Stimulated activated CD4-positive, alpha-beta T cell treated with anti-CD3 and anti-CD28 coated beads, Interleukin-2, amount 100 ng/mL, for 24 hours (primary cell): ENCODE measurements at places on chromosomes 6 and 20.

DNA sequence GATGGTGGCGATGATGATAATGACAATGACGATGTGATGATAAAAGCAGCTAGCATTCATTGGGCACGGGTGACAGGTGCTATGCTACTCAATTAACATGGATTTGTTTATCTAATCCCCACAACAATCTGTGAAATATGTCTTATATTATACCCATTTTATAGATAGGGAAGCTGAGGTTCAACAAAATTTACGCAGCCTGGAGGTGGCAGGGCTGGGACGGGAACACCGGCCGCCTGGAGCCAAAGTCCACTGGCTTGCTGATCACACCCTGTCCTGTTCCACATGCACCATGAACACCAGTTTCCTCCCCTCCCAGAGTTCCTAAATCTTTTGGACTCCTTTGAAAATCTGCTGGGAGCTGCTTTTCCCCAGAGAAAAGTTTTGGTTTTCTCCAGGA, 23.0 kb downstream of the RIMS4 start:
- no peak for DNase-seq

DNA sequence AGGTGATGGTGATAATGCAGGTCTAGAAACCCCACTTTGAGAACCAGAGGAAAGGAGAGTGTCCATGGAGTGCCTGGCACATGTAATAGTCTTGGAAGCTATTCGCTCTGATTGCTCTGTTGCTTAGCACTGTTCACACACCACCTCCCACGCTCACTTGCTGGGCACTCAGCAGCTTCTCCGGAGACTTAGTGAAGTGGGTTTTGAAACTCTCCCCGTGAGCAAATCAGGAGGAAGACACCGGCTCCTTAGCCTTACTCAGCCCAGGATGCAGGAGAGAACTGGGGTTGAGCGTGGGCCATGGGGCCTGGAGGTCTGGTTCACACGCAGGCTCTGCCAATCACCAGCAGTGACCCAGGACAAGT, 22.2 kb downstream of the BMP7 start:
- DNase-seq: no peak

GRCh38 chr6:33761922-33762629, 15.4 kb upstream of the IP6K3 start:
- peak; percentile 44 for DNase-seq

GRCh38 chr6:16224409-16224808, 14.0 kb upstream of the GMPR start:
- DNase-seq: no peak

DNA sequence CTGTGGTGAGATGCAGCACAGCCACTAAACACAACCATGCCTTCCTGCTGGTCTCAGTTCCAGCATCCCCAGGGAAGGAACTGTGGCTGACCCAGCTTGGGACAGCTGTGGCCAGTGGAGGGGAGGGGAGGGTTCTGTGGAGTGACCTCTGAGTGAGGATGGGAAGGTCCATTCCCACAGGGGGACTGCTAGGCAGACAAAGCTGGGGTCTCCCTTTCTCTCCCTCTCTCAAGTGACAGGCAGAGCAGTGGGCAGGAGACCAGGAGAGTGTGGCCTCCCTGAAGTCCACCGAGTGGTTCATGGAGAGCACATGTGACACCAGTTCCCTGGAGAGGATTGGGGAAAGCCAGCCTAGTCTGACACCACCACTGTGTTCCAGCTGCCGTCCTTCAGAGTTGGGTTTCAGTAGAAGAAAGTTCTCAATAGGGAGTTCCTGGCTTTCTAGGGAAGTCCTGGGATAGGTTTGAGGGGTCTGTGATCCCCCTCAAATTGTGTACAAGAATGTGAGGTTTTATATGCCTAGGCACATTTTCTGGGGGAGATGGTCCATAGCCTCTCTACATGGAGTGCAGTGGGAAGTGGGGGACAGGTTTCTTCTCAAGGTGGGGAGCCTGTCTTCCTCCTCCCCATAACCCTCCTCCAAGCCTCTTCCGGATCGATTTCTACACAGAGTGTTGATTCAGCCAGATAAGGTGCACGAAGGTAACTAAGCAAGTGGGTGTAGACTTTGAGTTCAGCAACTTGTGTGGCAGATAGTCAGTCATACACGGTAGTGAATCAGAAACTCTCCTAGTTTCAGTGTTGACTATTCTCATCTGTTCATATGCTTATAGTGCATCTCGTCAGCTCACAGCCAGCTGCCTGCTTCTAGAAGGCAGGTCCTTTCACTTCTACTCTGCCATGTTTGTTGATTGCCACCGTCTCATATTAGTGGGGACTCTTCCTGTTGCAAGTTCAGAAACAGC, 18.9 kb downstream of the MANBAL start:
- DNase-seq: no peak

GRCh38 chr6:111949546-111949945, 76.3 kb upstream of the FYN start:
- DNase-seq: no peak

DNA sequence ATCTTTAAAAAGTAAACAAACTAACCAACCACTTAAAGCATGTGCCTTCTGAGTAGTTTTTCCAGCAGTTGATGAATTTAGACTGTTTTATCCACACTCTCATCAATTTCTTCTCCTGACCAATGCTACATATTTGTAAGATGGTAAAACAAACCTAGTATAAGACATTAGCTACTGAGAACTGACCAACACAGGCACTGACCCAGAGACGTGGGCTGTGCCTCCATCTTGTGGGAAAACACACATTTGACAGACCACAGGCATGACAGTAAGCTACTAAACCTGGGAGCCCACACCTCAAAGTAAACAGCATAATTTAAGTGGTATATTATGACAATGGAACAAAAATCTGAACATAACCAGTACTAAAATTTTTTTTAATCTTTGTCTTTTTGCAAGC, 121.4 kb upstream of the NRSN1 start:
- no peak for DNase-seq

DNA sequence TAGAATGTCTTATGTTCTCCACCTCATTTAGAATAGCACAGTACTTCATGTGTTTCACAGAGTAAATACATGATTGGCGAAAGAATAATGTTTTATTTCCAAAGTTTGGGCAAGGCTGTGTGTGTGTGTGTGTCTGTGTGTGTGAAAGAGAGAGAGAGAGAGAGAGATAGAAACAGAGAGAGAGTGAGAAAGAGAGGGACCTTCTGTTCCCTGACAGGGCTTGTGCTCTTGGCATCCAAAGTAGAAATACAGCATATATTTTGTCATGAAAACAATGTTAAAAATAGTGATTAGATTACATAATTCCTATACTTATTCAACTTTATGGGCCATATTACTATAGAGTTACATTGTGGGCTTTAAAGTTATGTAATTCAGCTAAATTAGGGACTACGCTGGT, 201.2 kb downstream of the KIF6 start:
- DNase-seq: no peak

DNA sequence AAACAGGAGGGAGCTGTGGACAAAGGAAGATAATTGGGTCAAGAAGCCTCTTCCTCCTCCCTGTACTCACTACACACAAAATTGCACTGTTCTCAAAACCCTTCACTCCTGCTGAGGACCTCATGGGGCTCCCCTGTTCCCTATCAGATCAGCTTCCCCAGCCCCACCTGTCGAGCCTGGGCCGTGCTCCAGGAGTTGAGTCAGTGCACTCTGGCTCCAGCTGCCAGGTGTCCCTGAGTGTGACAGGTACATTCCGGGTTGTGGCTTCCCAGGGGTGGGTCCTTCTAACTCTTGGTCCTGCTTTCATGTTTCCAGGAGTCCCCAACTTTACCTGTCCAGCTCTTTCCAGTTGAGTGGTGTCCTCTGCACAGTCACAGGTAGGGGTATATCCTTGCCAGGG, 8.4 kb downstream of the RAB5IF start:
- DNase-seq: no peak

DNA sequence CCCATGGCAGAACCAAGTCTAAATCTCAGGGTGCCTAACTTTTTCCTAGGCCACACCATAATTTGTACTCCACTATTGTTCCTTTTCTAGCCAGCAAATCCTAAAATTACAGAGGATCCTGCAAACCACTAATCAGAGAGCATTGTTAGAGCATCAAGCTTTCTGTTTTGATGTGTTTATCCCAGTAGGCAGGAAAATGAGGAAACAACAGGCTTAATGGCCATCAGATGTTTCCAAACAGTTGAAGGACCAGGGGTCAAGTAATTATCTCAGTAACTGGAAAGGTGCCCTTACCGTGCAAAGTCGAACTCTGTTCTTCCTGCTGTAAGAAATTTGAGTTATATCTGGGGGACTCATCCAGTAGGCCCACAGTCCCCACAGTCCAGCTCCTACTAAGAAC, 58.7 kb downstream of the RALY start:
- no peak for DNase-seq

- DNase-seq: no peak
Observed at GRCh38 chr6:72974276-72974675, 251.0 kb downstream of the KHDC1L start.

- no peak for DNase-seq
Observed at GRCh38 chr6:89221971-89222711, 5.0 kb upstream of the GABRR1 start.

DNA sequence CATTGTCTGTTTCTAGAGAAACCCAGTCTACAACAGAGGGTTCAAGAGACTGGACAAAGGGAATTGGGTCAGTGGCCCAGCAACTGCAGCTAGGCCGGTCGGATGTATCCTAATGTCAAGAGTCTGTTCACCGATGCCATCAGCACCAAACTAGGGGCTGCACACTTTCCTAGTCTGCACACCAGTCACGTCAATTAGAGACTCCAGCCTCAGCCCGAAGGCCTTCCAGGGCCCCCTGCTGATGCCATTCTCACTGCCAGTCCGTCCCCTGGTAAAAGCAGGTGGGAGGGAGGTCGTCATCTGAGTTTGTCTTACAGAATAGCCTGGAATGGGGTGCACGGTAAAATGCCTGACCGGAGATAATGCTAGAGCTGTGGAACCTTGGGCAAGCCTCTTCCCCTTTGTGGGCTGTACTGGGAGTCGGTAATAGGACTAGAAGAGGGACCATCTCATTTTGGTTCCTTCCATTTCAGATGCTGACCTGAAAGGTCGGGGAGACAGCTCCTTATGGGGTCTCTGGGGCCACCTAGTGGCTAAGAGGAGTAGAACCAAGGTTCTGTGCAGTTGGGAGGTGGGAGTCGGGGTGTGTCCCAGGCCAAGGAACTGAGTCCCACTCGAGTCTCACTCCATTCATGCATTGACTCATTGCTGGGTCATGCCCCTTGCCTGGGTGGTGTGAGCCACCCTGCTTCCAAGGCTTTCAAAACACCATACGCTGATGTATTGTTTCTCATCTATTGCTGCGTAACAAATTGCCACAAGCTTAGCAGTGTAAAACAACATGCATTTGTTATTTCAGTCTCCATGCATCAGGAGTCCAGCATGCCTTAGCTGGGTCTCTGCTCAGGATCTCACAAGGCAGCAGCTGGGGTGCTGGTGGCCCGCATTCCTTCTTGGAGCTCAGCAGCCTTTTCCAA, 5.1 kb downstream of the SOX12 start:
- DNase-seq: peak; percentile 56

- peak; percentile 69 for DNase-seq
Observed at GRCh38 chr6:44257025-44257752, at the start of gene SLC35B2. Gene SLC35B2, minus strand, starts transcription at chr6:44257528. Its CDS starts 118 bp downstream, at chr6:44257410.

GRCh38 chr6:30741063-30741779, 1.3 kb downstream of the FLOT1 start:
- peak; percentile 52 for DNase-seq

- no peak for DNase-seq
Observed at GRCh38 chr6:140897349-140897748, 1235.4 kb upstream of the GJE1 start.

DNA sequence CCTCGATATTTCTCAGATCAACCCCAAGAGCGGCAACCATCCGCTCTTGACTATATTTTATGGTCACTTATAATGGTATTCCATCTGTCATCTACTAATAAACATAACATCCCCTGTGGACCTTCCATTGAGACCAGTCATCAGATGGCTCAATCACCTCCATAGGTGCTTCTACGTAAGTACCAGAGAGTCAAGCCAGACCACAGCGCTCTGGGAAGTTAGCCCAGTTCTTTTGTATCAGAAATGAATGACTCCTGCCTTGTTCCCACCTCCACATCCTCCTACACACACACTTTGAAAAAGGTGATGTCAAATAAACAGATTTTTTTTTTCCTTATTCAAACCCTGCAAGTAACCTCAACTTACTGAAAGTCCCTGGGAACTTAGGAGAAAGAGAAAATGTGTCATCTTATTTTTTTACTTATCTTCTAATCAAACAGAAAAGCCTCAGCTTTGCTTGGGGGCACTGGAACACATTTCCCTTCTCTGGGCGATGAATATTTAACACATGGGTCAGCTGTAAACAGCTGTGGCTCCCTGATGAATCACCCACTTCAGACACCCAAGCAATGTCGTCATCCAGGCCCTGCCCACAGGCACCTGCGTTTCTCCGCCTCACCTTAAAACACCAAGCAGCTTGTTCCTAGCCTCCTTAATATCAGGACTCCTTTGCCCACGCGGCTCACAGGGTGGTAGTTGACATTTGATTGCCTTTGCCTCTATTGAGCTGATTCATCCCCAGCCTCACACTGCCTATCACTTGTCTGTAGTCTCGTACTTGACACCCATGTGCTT, 121.4 kb upstream of the LY86 start:
- no peak for DNase-seq

DNA sequence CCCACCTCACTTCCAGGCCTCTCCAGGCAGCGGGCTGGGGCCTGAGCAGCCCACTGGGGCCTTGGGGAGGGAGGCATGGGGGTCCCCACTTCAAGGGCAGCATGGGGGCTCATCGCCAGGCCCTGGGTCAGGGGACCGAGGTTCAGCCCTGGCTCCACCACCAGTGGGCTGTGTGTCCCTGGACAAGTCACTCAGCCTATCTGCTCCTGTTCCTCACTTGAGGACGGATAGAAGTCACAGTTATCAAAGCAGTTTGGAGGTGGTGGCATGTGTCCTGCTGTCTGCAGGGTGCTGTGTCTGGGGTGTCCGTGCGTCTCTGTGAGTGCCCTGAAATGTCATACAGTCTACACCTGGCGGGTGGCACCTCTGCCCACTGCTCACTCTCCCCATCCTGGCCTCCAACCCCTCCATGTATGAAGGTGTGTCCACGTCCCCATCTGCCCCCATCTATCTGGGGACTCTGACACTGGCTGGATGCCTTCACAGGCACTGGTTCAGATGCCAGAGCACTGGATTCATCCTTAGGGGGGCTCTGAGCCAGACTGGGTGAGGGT, 3.6 kb downstream of the EEF1A2 start:
- DNase-seq: no peak

- DNase-seq: no peak
Observed at GRCh38 chr6:169451065-169451838, 197.6 kb upstream of the THBS2 start.

DNA sequence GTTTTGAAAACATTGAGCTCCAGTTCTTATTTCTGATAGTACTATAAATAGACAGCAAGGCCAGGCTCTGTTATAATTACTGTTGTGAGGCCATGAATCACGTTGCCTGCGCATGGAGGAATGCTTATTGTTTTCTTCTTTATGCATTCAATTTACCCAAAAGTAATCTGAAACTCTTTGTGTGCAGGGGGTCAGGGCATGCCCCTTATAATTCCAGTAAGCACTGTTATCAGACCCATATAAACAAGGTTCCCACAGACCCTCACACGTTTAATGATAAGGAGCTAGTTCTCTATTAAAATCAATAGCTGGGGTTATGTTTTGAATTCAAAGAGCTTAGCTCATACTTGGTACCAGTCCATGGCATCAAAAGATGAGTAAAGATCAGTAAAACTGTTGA, 174.8 kb upstream of the ARG1 start:
- no peak for DNase-seq

- no peak for DNase-seq
Observed at GRCh38 chr6:54194067-54194466, 82.8 kb downstream of the MLIP start.

- no peak for DNase-seq
Observed at GRCh38 chr6:4812068-4812467, 35.9 kb downstream of the CDYL start.

- DNase-seq: no peak
Observed at GRCh38 chr20:22920898-22921297, 114.2 kb upstream of the SSTR4 start.
